ENCODE measurements at places on chromosomes 2 and 18.

DNA sequence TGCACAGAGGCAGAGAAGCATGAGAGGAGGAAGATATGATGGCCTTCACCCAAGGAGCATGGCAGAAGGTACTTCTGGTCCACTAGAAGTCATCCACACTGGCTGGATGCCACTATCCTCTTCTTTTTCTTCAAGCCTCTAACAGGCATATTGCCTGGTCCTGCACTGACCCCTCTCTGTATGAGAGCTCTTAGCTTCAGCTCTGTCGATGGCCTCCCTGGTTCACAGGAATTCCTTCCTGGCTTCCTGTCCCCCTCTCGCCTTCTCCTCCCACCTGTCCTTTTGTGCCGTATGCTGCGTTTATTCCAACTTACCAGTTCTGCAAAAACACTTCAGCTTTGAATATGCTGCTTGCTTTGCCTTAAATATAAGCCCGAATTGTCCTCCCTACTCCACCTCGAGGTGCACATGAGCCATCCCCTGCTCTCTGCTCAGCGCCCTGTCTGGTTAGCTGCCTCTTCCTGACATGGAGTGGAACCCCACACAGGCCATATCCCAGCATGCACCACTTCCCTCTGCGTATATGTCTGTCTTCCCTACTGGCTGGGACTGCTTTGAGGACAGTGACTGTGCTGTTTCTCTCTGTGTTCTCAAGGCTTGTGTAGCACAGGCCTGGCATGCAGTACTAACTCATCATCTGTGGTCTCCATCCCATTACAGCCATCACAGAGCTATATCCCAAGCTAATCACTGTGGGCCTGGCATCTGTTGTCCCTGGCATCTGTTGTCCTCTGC, 474.9 kb downstream of the EIPR1 start:
- no peak for DNase-seq

GRCh38 chr2:235579128-235579527, 85.3 kb downstream of the AGAP1 start:
- DNase-seq, result no peak

DNA sequence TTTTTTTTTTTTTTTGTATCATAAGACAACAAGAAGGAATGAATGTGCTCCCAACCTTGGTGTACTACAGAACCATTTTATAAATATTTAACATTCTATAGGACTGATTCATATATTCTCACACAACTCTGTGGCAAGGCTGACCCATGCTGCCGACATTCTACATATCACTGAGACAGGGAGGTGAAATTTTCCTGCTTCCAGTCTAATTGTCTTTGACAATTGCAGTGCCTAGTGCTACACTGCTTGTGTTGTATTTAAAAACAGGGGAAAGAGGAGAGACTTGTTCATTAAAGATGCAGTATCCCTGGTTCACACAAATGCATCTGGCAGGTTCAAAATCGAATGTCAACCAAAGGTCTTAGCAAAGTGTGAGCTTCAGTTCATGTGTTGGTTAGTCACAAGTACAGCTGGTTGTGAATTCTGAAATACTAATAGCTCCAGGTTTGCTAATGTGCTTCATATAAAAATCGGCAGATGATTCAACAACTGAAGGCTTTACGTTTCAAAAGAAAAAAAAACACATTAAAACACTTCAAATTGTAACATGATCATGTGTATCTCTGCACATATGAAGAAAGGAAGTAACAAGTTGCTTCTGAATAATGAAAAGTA, 130.8 kb downstream of the FIGN start:
- DNase-seq, result no peak

- no peak for DNase-seq
Measured at GRCh38 chr2:23703583-23704385, 223.1 kb downstream of the ATAD2B start.

DNA sequence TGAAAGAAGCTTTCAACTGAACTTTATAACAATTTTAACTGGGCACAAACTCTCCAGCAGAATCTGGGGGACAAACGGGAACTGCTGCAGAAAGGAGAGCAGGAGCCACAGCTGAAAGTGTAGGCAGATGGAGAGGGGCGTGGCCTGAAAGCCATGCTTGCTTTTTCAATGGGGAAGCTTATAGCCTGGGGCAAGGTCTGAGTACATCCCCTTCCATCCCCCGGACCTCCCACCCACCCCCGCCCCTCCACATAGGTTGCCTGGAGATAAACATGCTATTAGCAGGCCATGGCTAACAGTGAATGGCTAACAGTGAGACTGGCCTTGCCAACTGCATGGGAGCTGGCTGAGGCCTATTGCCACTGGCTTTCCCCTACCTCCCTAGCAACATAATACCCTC, 317.9 kb upstream of the TANK start:
- no peak for DNase-seq

All from hippocampal formation (tissue), 2 donors.